ENCODE measurements at places on chromosomes 12 and 14.

DNA sequence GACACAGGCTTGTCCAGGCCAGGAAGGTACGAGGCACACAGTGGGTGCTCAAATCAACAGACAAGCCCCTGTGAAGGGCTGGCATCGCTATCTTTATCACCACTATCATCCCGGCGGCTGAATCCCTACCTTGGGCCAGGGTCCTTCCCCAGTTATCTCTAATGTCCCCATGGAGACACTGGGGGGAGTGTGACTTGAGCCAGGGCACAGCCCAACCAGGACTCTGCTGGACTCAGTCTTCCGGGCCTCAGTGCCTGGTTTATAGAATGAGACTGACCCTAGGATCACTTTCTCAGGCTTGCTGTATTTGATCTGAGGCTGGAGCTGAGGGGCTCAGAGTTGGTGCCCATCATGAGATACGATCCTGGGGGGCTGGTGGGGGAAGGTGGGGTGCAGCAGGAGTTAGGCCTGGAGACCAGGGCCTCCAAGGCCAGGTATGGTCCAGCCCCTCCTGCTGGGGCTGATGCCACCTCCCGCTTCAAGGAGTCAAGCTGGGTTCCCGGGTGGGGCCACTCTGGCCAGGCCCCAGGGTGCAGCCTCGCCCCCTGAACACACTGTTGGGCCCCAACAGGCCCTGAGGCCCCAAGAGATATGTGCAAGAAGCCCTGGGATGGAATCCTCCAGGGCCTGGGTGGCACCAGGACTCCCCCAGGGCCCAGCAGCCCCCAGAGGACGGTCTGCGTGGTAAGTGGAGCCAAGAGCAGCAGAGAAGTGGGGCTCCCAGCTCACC, 11.8 kb downstream of the BEGAIN start:
- DNase-seq: no peak

DNA sequence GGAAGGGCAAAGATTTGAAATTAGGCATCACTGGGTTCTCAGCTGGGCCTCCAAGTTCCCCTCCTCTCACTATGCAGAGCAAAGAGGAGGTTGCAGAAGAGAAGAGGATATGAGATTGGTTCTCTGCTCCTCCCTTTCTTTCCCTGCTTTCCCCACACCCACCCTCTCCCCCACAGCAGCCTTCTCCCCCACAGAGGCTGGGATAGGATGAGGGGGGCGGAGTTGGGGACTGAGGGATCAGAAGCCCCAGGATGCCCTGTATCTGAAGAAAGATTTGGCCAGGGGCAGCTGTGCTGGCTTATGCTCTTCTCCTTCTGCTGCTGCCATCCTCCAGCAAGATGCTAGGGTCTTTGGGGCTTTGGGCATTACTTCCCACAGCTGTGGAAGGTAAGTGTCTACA, at the start of gene AMHR2:
Gene AMHR2 (plus strand): TSS at position 259 of the 400 bp plus-strand sequence. CDS start 80 bp downstream, at position 339.
- DNase-seq: no peak

- no peak for DNase-seq
These were observed 177.2 kb downstream of the KCNA5 start for GRCh38 chr12:5220835-5221234.

DNA sequence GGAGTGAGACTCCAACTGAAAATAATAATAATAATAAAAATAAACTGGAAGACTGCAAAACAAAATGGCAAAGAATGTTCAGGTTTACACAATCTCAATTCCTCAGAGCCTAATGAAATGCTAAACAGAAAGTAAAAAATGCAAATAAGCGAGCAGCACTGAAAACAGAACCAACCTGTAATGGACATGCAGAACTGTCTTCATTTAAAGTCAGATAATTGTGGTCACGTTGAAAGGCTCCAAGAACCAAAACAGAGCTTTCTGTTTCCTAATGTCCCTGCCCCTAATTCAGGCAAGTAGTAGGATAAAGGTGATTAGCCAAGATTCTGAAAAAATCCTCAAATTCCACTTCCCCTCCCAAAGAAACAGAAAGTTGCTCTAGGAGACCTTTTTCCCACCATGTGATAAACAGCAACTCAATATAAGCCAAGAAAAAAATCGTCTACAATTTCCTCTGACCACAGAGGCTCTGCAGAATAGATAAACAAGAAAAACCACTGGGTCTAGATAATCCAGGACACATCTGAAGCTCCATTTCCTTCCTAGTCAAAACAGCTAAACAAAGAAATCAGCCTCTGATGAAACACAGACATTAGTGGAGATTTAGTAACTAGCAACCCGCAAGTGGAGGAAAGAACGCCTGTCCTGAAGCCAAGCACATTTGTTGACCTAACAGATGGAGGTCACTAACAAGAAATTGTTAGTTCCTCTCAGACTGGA, 3.0 kb downstream of the MIS18BP1 start:
- DNase-seq: peak; percentile 100

GRCh38 chr12:46292754-46293402, 24.0 kb upstream of the SLC38A1 start:
- peak; percentile 1 for DNase-seq

DNA sequence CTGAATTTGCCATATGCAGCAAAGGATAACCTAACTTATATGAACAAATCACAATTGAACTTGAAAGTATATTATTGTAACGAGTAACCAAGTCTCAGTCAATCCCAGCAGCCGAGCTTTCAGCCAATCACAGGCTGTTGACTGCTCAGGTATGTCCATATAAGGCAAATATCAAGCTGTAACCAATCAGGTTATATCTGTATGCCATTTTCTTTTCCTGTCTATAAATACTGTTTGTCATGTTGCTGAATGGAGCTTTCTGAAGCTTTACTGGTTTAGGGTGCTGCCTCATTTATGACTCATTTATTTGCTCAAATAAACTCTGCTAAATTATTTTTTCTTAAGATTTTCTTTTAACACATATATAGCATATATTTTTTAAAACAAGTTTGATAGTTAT, 1059.5 kb downstream of the GALC start:
- no peak for DNase-seq

GRCh38 chr12:24488091-24488596, 460.8 kb downstream of the BCAT1 start:
- no peak for DNase-seq

DNA sequence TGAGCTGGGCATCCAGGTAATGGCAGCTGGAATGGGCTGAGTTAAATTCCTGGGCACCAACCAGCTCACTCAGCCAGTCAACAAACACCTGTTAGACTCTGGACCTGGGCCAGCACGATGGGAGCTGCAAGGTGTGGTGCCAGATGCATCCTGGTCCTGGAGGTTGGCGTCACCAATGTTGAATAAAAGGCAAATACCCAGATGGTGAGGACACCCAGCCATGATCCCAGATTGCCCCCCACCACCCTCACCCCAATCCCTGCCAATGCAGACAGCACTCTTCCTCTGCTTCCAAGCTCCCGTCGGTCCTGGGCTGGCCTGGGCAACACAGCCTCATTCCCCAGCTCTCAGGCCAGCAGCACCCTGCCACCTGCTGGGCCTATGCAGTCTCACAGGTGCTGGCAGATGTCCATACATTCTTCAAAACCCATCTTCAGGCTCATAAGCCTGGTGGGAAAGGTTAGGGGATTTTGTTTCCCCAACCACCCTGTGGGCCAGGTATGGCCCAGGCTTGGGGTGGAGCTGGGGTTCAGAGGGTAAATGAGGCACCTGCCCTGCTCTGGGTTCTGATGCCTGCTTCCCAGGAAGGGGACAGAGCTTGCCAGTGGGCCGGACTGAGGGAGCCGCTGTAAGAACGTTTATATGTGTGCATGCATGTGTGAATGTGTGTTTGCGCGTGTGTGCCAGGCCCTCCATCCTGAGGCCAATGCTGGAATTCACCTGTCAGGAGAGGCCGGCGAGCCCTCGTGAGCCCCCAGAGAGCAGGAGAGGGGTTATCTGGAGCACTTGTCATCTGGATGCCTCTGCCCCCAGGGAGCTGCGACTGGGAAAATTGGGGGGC, 58.0 kb downstream of the LGMN start:
- DNase-seq: peak; percentile 57
